ENCODE measurements at places on chromosomes 2 and 18.
A peak's percentile ranks its signal among the peaks of the same experiment; 100 is the strongest.

- DNase-seq: no peak
These were observed 246.0 kb downstream of the PARD3B start for GRCh38 chr2:204791230-204791629.

DNA sequence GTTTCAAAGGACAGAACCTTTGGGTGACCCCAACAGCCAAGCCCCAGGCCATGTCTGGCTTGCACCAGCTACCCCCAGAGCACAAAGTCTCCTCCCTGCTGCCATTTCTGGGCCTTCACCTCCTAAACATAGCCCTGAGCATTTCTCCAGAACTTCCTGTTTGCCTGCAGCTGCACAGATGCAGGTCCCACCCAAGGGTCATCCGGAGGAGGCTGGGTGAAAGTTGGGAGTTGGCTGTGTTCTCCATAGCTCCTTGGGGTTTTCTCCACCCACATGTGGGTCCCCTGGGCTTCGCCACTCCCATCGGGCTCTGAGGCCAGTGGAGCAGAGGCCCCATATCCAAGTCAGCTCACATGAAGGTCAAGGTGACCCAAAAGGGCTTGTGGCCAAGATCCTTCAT, 4.3 kb downstream of the TNP1 start:
- no peak for DNase-seq

DNA sequence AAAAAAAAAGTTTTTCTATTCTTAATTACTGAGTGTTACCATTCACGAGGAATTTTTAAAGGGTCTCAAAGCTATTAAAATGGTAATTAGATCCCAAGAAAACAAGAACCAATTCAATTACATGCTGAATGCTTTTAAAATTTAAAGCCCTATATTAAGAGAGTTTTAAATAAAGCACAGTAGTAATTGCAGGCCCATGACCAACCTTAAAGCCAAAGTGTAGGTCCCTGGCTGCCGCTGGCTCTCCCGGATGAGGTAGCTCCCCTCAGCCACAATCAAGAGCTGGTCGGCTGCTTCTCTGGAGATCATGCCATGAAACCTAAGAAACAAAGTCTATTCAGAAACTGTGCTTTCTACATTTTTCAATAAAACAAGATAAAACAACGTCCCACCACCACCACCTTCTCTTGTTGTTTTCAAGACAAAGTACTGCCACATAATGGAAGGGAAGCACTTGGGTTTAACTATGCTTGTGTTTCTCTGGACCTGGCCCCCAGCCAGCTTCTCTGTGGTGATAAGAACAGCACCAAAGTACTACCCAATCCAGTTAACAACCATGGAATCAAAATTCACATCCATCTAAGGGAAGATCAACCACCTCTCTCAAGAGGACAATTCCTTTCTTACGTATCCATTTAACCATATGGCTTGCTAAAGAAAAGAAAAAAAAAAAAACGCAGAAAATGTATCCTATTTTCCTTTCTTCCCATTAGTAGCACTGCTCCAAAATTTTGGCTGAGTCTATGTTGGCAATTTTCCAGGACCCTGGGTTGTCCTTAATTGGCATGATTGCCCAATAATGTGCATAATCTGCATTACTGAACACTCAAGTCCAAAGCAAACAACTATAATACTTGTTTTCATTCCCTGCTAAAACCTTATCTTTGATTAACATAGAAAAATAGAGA, 90.1 kb downstream of the CHN1 start:
- no peak for DNase-seq

DNA sequence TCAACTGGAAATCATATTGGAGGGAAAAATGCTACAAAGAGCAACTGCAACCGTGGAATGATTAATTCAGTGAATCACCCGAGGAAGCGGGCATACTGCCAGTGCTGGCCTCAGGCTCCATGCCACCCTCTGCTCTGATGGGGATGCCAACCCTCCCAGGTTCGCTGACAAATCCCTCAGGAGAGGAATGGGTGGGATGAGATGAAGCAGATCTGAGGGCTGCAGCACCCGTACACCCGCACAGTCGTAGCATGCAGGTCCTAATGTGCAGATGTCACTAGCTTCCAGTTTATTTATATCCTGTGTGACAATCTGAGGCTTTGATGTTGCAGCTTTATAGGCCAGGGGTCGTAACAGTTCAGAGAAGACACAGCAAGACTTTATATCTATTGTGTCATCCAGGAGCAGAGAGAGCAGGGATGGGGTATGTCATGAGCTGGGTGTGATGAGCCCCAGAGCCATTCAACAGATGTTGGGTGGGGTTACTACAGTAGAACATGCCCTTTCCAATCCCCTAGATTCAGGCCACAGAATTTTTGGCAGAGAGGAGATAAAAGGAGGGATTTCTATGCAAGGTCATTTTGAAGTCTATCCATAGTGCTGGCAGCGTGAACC, 44.6 kb downstream of the DPP4 start:
- peak; percentile 73 for DNase-seq

DNA sequence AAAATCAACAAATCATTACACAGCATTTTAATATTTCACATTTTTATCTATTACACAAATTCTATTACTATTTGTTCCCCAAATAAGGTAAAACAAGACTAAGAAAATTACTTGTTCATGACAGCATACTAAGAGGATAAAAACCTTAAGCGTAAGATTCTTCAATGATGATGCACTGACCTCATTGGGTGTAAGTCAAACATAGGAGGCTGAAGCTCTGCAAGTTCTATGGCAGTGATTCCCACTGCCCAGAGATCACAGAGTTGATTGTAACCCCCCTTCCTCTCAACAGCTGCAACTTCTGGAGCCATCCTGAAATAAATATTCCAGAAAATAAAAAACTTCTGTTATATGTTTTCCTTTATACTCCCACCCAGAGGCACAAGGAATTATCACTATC, 82.2 kb upstream of the CDKL4 start:
- DNase-seq: peak; percentile 63

DNA sequence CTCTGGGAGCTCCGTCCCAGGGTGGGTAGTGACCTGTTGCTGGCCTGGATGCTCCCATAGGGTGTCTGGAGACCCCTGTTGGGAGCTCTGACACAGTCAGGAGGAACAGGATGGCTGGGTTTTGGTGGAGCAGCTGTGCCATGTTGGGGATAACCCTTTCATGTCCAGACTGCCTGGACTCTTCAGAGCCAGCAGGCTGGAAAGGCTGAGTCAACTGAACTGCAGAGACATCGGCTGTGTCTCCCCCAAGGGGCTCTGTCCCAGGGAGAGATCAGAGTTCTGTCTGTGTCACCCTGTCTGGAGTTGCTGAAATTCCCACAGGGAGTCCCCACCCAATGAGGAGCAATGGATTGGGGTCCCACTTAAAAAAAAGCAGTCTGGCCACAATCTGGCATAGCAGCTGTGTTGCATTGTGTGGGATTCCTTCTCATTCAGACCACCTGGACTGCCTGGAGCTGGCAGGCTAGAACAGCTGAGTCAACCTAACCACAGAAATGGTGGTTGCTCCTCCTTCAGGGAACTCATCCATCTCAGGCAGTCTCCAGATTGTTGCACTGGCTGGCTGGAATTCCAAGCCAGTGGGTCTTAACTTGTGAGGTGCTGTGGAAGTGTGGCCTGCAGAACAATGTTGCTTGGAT, 37.2 kb downstream of the AGPS start:
- peak; percentile 94 for DNase-seq

- no peak for DNase-seq
These were observed 103.3 kb downstream of the RNF144A start for GRCh38 chr2:7020468-7020867.

- DNase-seq: no peak
These were observed 855.1 kb upstream of the ACVR2A start for GRCh38 chr2:146989741-146990140.

GRCh38 chr2:212730994-212731393, 192.4 kb upstream of the ERBB4 start:
- no peak for DNase-seq

DNA sequence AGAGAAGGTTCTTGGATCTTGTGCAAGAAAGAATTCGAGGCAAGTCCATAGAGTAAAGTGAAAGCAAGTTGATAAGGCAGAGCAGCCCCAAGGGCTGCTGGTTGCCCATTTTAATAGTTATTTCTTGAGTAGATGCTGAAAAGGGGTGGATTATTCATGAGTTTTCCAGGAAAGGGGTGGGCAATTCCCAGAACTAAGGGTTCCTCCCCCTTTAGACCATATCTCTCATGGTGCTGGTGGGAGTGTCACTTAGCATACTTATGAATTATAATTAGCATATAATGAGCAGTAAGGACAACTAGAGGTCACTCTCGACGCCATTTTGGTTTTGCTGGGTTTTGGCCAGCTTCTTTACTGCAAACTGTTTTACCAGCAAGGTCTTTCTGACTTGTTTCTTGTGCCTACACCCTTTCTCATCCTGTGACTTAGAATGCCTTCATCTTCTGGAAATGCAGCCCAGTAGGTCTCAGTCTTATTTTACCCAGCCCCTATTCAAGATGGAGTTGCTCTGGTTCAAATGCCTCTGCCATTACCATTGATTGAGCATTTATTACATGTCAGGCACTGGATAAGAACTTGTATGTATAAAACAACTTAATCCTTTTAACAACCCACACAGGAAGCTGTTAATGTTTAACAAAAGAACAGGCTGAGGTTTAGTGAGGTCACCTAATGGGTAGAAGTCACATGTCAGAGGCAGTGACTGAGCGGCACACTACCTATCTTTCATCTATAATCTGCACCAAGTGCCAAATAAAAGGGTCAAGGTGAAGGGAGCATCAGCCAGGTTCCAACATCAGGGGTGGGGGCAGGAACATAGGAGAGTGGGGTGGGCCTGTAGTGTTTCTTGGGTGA, 250.9 kb downstream of the ICOS start:
- no peak for DNase-seq

- DNase-seq: no peak
These were observed 503.5 kb upstream of the ZEB2 start for GRCh38 chr2:145023334-145023934.

DNA sequence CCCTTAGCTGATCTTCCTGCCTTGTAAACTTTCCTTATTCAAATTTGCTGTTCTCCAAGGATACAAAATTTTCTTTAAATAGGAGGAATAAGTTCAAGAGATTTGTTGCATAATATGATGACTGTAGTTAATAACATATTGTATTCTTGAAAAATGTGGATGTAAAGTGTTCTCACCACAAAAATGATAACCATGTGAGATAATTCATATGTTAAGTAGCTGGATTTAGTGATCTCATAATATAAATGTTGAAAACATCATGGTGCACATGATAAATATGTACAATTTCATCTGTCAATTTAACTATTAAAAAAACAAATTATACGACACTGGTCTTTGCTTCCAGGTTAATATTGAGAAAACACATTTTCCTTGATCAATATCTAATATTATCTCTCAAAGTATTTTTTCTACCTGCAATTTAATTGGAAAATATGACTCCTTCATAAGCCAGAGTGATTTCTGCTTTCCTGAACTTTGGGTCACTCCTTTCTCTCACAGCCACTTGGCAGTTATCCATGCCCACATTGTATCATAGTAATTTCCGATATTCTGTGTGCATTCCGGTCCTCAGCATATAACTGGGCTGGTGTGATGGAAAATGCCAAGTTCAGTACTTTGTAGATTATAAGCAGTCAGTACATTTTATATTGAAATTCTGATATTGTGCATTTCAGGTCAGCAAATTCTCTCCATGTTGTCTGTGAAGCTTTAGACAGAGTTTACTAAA, 152.6 kb downstream of the GULP1 start:
- DNase-seq: peak; percentile 48

GRCh38 chr18:33802955-33803354, 224.9 kb downstream of the ASXL3 start:
- no peak for DNase-seq

GRCh38 chr18:56541340-56541739, 97.1 kb downstream of the TXNL1 start:
- no peak for DNase-seq
